ENCODE measurements at places on chromosomes 11 and 22.

- no peak for DNase-seq
Measured at GRCh38 chr22:48717076-48717810, 1110.4 kb downstream of the BRD1 start.

- no peak for DNase-seq
Measured at GRCh38 chr11:13316528-13316961, 39.0 kb downstream of the BMAL1 start.

DNA sequence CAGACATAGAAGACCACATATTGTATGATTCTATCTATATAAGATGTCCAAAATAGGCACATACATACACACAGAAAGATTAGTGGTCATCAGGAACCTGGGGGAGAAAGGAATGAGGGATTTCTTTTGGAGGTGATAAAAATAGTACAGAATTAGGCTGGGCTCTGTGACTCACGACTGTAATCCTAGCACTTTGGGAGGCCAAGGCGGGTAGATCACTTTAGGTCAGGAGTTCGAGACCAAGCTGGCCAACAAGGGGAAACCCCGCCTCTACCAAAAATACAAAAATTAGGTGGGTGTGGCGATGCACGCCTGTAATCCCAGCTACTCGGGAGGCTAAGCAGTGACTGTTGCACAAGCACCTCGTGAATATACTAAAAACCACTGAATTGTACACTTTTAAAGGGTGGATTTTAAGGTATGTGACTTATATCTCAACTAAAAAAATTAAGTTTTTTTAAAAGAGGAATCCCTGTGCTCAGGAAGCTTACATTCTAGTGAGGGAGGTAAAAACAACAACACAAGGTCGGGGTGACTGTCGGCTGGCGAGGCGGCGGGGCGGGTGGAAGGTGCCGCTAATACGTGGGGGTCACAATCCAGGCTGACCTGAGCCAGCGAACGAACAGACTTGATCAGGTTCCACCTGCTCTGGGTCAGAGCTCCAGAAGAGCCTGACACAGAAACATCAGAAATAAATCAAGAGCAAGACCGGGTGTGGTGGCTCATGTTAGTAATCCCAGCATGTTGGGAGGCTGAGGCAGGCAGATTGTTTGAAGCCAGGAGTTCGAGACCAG is 25.3 kb upstream of the TESMIN start:
- DNase-seq = no peak

- DNase-seq = no peak
Measured at GRCh38 chr11:76212086-76213035, 6.1 kb upstream of the WNT11 start.

DNA sequence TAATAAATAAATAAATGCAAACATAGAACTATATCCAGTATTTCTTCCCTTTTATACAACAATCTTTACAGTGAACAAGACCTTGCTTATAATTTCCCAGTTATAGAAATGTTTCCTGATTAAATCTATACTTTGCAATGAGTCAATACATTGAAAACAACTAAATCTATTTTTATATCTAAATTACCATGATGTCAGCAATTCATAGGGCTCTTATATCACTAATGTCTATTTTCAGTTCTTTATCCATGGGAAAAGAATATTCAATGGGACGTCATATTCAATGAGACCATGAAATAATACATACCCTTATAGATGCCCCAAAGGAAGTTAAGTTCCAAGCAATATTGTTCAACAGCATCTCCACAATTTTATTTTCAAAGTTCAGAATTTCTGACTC is 359.9 kb downstream of the CASP12 start:
- DNase-seq = no peak

DNA sequence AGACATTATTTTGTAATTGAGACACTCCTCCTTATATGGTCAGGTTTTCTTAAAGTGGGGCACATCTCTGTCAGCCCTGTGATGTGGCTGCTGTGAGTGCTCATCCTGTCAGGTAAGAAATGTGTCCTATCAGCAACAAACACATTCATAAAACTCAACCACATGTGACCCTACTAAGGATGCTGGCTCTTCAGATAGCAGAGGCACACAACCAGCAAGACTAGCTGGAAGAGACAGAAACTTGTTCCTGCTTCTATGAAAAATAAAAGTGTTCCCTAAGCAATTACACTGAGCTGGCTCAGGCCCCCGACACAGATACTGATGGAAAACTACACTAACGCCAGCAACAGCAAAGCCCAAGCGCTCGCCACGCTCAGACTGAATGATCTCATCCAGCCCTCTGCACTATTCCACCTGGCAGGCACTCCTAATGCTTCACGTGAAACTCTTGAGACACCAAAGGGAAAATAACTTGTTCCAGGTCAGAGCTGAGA is 49.8 kb upstream of the CYP2D6 start:
- no peak for DNase-seq

- no peak for DNase-seq
Measured at GRCh38 chr22:49418943-49419342, 408.7 kb downstream of the BRD1 start.

GRCh38 chr11:40294349-40294735 is 1165.1 kb downstream of the LRRC4C start:
- no peak for DNase-seq

DNA sequence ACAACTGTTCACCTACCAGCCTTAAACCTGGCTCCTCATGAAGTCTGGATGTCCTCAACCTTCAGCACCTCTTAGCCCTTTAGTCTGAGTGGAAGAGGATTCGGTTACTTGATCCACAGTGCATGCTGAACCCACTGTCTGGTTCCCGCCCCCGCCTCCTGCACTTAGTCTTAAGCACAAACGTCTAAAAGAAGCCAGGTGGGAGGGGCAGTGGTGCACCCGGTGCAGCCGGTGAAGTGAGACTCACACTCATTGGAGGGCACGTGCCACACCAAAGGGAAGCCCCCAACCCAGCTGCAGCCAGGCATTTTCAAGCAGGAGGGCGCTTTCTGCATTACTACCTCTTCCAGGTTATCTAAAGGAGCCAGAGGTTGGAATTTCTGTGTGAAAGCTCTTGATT is 146.8 kb downstream of the COMMD9 start:
- no peak for DNase-seq

DNA sequence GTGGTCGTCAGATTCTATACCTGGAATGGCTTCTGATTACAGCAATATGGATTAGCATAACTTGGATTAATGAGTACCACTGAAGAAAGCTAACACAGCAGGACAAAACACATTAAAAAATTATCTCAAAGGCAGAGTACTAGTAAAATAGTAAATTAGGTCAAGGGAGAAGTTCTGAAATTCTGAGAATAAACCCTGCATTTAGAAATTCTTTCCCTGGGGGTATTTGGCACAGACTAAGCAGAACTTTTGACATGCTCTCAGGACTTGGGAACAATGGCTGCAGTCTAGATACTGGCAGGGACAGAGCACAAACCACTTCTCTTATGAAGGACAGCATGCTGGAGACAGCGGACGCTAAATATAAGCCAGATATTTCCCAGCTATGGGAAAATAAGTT is 85.6 kb upstream of the GRIA4 start:
- no peak for DNase-seq

- DNase-seq = no peak
Measured at GRCh38 chr11:66230978-66231377, 37.5 kb upstream of the RAB1B start.

Measured in HL-60 (cell line).